ENCODE measurements at places on chromosomes 5 and 9.

GRCh38 chr9:87657893-87658292 lies 68.0 kb upstream of the CTSL start:
- DNase-seq: no peak

GRCh38 chr9:87672586-87672985 lies 53.3 kb upstream of the CTSL start:
- no peak for DNase-seq

DNA sequence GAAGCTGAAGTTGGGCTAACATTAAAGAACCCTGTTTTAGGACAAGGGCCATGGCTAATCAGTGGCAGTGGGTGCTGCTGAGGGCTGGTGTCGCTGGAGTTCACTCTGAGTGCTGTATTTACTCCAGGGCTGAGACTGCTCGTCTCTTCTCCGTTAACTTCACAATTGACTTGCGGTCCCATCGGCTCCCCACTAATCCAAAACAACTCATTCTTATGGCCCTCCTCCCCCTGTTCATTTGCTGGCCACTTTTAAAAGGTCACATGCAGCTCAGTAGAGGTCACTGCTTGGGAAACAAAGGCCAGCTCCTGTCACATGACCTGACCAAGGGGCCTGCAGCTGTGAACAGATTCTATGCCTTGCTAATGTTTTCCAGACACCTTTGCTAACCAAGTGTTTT lies 38.4 kb downstream of the PTCH1 start:
- no peak for DNase-seq

- DNase-seq: no peak
These were observed 57.2 kb downstream of the MARCHF3 start for GRCh38 chr5:126973193-126973592.

DNA sequence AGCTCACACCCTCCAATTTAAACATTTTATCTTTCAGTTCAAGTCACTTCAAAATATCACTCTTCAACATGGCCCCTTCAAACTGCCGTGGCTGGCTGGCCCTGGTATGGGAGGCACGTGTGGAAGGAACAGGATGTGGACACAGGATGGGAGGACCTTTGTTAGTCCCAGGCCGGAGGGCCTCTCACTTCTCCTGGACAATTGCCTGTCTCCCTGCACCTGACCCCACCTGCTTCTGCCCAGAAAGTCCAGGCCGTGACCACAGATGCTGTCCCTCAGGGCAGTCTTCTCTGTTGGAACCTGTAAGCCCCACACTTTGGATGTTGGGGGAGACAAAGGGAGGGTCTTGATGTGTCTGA lies 19.4 kb downstream of the AMBP start:
- DNase-seq: no peak

- no peak for DNase-seq
These were observed 46.0 kb upstream of the AKNA start for GRCh38 chr9:114433720-114434255.

- DNase-seq: no peak
These were observed 91.9 kb downstream of the JAKMIP2 start for GRCh38 chr5:147690595-147690994.

DNA sequence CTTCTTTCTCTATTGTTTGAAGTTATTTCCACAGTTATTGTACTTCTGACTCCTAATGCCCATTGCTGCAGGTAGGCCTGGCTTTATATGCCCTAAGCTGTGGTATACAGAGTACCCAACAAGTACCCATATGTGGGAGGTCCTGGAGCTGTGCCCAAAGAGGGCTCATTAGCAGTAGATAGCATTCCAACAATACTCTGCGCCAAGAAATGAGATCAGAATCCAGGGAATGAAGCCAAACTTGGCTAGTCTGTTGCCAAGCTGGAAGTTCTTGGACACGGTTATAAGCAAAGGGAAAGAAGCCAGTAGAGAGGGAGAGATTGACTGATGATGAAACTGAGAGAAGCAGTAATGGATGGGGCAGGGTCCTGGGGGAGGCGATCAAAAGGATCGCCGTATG lies 29.7 kb upstream of the FAM169A start:
- DNase-seq: no peak

DNA sequence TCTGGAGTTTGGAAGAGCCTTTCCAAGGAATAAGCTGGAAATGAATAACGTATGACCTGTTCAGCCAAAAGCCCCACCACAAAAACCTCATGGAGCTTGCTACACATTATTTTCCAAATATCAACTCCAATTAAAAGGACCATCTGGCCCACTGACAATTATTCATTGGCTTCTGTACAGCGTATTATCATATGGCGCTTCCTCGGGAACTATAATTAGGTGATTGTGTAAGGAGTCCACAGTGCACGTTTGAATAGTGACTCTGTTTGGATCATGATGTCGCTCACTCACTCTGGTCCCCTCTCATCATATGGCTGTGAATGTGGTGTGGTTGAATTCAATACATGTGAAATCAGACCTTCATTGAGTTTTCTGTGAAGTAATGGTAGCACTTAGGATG lies 52.1 kb downstream of the GDNF start:
- no peak for DNase-seq

DNA sequence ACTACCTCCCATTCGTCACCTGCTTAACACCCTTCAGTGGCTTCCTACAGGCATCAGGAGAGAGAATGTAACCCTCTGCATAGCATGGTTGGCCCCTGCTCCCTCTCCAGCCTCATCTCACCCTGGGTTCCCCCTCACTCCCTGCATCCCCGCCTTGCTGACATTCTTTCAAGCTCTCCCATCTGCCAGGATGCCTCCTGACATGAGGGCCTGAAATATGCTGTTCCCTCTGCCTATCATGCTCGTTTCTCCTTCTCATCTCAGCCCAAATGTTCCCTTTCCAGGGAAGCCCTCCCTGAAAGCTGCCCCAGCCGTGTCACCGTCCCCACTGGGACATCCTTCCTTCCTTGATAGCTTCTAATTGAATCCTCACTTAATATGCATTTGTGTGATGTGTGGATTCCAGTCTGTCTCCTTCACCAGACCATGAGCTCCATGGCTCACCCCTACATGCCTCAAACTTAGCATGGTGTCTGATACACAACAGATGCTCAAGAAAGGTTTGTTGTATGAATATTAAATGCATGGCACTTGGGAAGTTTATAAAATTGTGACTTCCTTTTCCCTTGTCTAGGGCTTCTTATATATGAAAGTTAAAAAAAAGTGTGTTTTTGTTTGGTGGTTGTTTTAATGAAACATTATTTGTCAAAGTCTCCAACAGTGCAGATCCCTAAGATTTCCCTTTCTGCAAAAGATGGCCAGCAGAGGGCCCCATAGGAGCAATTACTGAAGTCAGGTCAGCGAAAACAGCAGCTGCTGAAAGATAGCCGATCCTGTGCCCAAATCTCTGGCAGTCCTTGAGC lies 7.3 kb upstream of the C5orf58 start:
- peak; percentile 76 for DNase-seq

- DNase-seq: no peak
These were observed 36.9 kb downstream of the LMX1B start for GRCh38 chr9:126650404-126651341.

DNA sequence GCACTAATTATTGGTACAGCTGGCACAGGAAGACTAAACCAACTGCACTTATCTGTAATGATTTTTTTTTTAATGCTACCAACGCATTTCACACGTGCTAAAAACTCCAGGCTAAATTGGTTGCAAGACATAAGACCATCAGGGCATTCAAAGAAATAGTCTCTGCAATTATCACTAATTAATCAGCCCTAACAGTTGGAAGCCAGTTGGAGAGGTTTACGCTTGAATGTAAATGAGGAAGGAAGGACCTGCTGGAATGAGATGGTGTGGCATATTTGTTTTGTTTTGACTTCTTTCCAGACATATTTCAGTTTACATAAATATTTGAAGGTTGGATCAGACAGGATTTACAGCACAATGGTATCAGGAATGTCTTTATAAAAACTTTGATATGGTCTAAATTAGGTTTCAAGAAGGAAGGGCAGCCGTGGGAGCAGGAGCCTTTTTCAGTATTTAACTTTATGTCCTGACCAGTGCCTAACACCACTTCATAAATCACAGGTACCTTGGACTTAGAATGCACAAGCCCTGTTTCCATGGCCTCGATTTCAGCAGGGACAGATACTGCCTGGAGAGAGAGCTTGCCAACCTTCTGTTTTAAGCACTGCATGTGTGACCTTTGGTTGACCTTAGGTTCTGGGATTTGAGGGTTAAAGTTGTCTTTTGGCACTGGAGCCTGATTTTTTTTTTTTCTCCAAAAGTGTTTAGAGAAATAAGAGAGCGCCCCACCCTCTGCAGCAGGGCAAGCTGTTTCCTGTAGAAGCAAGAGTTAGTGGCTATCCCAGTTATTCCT lies 199.8 kb upstream of the MAP3K1 start:
- no peak for DNase-seq

- DNase-seq: no peak
These were observed 88.2 kb downstream of the FRMD3 start for GRCh38 chr9:83449983-83450382.

DNA sequence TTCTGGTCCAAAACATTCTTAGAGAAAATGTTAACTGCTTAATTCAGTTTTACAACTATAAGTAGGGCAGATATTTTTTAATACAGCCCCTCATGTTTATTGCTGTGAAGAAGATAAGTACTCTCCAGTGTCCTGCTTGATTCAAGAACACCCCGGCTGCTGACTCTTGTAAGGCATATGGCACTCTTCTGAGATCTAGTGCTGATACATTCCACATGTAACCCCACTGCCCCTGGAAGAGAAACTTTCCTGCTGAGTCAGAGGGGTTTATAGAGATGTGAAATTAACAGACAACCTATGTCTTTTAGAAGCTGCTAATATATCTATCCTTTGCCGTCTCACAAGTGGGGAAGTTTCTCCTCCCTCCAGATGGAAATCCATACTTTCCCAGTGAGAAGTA lies 1.0 kb upstream of the MINAR2 start:
- DNase-seq: no peak

DNA sequence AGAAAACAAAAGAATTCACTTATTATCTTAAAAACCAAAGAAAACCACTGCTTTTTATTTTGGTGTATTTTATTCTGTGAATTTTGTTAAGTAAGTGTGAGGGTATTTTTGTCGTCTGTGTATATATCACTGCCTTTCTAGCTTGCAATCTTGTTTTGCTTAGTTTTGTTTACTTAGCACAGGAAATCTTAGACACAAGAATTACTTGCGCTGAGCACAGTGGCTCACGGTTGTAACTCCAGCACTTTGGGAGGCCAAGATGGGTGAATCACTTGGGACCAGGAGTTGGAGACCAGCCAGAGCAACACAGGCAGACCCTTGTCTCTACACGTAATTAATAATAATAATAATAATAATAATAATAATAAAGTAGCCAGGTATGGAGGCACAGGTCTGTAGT lies 230.3 kb downstream of the PAPPA start:
- no peak for DNase-seq

- no peak for DNase-seq
These were observed 87.8 kb upstream of the TLR4 start for GRCh38 chr9:117616431-117616831.

DNA sequence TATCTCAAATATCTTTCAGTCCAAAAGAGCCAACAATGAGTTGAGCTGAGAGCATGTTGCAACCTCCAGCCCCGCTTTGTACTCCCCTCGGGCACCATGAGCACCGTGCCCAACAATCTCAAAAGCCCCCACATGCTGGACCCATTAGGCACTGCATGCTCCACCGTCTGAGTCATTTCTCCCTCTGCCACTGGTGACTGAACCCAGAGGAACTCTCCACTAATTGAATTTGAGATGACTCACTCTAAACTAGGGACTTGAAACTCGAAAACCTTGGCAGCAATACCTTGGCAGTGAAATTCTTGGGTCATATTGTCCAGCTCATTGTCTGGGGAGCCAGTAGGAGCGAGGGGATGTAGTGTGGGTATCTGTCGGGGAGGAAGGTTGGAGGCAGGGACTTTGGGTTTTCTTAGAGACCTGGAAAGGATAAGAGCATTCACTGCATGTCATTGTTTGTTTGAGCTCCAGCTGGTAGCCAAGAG lies 49.9 kb upstream of the SLIT3 start:
- no peak for DNase-seq

DNA sequence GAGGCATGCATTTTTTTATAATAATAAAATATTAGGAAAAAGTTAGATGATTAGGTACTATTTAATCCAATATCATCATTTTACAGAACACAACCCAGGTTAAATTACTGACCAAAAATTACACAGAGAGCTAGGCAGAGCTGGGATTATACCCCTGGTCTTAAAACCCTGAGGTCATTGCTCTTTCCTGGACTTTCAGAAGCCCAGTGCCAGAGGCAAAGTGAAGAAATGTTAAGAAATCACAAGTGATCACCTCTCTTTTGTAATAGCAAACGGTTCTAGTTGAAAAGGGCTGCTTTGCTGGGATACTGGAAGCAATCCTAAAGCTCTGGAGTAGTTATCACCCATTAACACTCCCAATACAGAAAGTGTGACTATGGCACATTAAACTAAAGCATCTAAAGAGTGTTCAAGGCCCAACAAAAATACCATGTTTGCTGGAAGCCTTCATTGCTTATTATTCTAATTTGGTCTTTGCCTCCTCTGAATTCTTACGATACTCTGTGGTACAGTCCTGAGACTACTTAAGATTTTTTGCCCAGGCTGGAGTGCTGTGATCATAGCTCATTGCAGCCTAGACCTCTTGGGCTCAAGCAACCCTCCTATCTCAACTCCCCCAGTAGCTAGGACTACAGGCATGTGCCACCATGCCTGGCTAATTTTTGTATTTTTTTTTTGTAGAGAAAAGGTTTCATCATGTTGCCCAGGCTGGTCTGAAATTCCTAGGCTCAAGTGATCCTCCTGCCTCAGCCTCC lies 575.9 kb downstream of the RAB3C start:
- DNase-seq: no peak

- no peak for DNase-seq
These were observed 655.2 kb upstream of the RIOK2 start for GRCh38 chr5:97838214-97838613.

- DNase-seq: no peak
These were observed 8.6 kb upstream of the GLE1 start for GRCh38 chr9:128495804-128496417.

DNA sequence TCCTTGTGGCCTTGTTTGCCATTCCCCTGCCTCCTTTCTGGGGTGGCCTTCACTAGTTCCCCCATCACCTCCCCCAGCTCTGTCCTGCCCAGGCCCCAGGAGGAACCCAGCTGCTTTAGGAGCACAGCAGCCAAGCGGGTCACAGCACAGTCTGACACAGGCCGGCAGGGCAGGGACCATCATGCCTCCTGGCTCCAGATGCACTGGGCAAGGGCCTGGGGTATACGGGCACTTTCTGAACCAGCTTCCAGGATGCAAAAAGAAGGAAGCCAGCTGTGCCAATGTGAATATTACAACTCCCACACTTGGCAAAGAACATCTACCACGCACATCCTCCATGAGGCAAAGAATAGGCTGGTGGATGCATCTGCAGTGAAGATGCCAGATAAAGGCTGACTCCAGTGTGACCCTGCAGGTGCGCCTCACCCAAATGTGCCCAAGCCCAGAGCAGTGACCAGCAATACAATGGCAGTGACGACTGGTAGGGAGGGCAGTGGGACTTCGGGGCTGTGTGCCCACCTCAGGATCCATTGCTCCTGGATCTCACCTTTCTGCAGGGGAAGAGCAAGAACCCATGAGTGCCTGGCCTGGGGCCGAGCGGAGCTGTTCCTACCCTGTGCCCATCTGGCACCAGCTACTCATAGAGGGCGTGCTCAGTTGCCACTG lies 6.3 kb upstream of the IL3 start:
- no peak for DNase-seq

GRCh38 chr5:152556784-152557183 lies 151.7 kb upstream of the NMUR2 start:
- no peak for DNase-seq

- no peak for DNase-seq
These were observed 317.3 kb upstream of the PRR16 start for GRCh38 chr5:120146787-120147186.

- DNase-seq: no peak
These were observed 66.3 kb upstream of the FBXL7 start for GRCh38 chr5:15433709-15434108.
